ENCODE measurements at places on chromosomes 16 and 17.

- no peak for DNase-seq
These were observed 294.7 kb downstream of the SEC14L1 start for GRCh38 chr17:77435272-77436057.

GRCh38 chr17:13583996-13584700, 17.6 kb downstream of the HS3ST3A1 start:
- DNase-seq = no peak

DNA sequence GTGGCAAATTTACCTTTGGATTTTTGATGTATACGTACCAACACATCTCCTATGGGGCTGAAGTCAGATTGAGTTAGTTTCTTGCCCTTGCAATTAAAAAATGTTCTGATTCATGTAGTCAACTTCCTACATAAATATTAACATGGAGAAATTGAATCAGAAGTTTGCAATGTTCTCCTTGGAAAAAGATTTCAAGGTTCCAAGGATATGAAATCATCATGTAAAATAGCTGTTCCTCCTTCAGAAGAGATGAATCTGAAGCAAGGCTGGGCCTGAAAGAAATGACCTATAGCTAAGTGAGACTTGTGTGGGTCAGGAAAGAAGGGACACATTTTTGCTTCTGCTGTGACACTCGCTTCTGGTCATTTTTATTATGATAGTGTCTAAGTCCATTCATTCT, 131.7 kb downstream of the RGS9 start:
- no peak for DNase-seq

DNA sequence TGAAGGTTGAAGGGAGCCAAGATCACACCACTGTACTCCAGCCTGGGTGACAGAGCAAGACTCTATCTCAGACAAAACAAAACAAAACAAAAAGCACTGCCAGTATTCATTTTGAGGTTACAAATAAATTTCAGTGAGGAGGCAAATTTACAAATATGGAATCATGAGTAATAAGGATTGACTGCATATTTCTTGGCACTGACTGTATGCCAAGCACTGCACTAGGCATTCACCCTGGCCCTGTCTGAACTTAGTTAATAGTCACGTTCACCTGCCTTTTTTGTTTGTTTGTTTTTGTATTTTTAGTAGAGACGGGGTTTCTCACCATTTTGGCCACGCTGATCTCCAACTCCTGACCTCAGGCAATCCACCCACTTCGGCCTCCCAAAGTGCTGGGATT, 5.1 kb downstream of the LDAF1 start:
- no peak for DNase-seq

DNA sequence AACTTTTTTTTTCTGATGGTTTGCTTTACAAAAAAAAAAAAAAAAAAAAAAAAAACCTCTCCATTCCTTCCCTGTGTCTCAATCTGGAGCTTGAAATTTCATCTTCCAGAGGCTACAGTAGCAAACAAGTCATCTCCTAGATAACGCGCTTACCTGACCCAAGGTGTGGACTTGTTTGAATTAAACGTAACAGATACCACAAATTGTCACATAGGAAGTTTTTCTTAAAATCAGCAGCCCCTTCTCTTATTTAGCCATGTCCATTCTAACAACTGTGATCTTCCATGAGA, 2.0 kb downstream of the STAT5B start:
- no peak for DNase-seq

DNA sequence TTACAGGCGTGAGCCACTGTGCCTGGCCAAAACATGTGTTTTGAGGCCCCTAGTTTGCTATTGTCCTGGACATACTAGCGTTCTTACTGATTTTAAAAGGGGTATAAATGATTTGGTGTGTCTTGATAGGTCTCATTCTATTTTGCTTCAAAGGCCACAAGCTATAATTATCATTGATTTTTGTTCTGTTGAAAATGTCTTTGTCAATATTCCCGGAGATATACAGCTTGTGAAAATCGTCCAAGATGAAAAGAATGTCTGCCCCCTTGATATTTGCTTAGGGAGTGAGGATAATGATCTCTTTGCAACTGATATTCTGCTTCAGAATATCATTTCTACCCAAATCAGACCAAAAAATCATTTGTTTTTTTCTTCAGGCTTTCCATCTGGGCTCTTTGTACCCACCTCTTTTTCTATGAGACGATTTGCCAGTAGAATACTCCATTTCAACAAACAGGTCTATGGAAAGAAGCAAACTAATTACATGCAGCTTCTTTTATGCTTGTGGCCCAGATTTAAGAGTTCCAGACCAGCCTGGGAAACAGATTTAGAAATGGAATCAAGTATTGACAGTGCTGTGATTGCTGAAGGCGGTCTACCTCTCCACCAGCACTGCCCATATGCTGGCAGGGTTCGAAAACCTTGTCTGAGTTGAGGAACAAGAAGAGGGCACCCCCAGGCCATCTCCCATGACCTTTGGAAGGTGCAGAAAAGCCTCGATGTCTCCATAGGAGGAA, 14.1 kb upstream of the ST6GALNAC1 start:
- DNase-seq = no peak

DNA sequence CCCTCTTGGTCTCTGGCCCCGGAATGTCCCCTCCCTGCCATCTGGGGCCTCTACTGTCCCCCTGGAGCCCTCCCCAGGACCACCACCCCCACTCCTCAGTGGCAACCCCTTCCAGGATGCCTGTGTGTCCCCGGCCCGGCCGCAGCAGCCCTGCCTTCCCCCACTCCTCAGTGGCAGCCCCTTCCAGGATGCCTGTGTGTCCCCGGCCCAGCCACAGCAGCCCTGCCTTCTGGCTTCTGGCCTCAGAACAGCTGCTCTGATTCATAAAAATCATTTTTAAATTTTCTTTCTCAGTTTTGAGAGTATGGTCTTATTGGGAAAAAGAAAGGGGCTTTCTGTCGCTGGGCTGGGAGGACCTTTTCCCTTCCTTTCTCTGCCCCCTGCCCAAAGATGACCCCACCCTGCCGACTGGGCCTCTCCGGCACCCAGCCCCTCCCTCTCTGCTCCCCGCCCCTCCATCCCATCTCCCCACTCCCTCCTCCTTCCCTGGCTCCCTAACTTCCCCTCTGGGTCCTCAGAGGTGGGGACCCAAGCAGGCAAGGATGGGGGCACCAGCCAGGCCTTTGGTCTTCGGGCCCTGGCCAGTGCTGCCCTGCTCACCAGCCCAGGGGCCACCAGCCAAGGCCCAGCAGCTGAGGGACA, 40.5 kb downstream of the BAHCC1 start:
- DNase-seq = no peak

DNA sequence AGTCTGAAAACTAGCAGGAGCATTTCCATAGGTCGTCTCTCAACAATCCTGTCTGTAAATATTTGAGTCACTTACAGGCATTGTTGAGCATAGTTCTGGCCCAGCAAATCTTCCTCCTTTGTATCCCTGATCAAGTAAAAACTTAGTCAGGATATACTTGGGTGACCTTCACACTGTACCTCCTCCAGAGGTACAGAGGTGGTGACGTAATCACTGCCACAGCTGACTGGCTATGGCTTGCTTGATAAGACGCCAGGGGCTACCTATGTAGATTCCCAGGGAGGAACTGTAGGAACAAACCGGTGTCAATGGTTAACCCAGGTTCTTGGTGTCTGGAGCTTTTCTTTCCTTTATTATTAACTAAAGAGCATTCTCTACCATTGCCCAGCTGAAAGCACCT, at the start of gene KCNJ16:
Gene KCNJ16 (plus strand): TSS at position 270 of the 400 bp plus-strand sequence. CDS start 56,863 bp downstream, outside the sequence.
- DNase-seq = no peak

- DNase-seq = no peak
These were observed 68.4 kb upstream of the NLK start for GRCh38 chr17:27974045-27974436.

DNA sequence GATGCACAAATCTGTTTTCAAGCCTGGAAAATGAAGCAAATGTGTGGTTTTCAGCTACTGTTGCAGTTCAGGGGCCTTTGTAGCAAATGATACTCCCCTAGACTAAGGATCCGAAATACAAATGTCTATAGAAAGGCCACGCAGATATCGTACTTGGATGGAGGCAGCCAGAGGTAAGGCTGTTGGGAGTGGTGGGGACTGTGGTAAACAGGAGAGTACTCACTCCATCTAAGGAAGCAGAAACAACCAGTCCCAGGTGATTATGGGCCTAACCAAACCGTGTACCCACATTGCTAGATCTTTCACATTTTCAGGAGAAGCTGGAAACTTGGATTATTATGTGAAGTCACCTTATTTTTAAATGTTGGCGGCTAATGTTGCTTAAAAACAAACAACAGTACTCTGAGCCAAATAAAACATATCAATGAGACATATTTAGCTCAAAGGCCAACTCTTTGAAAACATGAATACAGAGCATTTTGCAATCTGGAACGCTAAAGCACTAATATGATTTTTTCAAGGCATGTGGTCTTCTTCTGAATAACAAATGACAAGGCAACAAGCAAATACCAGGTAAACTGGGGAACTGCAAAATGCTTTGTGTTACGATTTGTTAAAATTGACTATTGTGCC, 110.1 kb downstream of the YPEL2 start:
- DNase-seq = no peak

DNA sequence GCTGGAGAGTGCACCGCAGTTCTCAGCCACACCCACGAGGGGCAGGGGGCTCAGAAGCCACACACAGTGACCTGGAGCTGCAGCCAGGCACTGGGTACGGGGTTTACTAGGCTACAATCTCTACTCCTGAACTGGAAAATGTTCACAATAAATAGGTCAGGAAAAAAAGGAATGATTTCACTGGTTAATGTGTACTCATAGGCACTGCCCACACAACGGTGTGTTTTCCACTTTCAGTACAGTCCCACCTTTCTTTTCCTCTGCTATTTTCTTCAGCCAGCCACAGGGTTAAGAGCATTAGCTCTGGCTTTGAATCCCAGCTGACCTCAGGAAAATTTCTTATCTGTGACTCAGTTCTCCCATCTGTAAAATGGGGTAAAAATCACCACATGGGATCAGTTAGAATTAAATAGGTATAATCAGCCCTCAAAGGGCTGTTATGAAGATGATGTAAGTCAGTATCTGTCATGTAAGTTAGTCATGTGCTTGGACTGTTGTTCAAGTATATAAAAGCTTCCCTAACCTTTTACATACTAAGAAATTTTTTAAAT, 35.7 kb downstream of the ZCCHC14 start:
- no peak for DNase-seq

DNA sequence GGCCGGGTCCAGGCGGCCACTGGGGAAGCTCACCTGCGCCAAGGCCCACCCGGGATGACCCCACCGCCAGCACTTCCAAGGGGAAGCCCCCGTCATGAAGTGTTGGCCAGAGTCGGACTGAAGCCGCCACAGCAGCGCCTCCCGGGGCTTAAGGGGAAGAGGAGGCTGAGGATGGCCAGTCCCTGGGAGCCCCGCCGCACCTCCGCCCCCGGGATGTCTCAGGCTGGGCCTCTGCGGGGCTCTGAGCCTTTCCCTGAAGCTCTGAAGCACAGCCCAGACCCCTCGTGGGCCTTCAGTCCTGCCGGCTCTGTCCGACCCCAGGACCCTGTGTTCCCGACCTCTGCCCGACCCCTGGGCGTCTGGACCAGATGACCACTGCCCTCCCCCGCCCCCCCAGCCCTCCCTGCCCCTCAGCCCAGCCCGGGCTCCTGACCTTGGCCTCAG, 42.8 kb upstream of the ACSF3 start:
- DNase-seq = no peak

DNA sequence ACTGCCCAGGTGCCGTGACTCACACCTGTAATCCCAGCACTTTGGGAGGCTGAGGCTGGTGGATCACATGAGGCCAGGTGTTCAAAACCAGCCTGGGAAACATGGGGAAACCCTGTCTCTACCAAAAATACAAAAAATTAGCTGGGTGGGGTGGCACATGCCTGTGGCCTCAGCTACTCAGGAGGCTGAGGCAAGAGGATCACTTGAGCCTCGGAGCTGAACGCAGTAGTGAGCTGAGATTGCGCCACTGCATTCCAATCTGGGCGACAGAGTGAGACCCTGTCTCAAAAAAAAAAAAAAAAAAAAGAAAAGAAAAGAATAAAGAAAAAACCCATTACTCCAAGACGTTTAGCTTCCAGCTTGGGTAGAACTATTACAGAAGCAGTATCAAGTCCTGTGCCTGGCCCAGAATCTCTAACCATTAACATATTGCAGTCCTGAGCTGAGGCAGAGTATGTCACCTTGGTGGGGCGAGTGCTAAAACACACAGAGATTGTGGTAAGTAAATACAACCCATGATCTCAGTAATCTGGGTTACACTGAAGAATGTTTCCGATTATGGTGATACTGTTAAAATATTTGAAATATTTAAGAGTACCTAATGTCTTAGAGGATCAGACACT, 23.2 kb upstream of the CFAP20 start:
- DNase-seq = no peak

GRCh38 chr16:71276589-71277334, 12.4 kb downstream of the CMTR2 start:
- DNase-seq = no peak

GRCh38 chr17:14719942-14720341, 419.1 kb downstream of the HS3ST3B1 start:
- DNase-seq = no peak

DNA sequence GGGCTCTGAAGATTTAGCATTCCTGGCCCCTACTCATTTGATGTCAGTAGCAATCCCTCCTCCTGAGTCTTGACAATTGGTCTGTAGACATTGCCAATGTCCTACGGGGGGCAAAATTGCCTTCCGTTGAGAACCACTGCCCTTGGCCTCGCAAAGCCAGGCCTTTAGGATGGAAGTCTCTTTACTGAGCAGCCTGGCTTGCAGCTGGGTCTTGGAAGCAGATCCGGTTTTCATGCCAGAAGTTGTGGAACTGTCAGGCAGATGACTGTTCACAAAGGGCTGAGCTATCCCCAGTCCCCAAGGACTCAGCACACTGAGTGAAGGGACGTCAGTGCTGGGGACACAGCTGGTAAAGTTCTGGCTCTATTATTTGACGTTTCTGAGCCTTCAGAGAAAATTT, 83.2 kb downstream of the WSCD1 start:
- no peak for DNase-seq

- DNase-seq = no peak
These were observed 5.6 kb upstream of the CXCL16 start for GRCh38 chr17:4744999-4745969.

GRCh38 chr16:7450440-7450839, 117.8 kb downstream of the RBFOX1 start:
- no peak for DNase-seq

GRCh38 chr16:49010396-49010795, 271.2 kb downstream of the CBLN1 start:
- DNase-seq = no peak

DNA sequence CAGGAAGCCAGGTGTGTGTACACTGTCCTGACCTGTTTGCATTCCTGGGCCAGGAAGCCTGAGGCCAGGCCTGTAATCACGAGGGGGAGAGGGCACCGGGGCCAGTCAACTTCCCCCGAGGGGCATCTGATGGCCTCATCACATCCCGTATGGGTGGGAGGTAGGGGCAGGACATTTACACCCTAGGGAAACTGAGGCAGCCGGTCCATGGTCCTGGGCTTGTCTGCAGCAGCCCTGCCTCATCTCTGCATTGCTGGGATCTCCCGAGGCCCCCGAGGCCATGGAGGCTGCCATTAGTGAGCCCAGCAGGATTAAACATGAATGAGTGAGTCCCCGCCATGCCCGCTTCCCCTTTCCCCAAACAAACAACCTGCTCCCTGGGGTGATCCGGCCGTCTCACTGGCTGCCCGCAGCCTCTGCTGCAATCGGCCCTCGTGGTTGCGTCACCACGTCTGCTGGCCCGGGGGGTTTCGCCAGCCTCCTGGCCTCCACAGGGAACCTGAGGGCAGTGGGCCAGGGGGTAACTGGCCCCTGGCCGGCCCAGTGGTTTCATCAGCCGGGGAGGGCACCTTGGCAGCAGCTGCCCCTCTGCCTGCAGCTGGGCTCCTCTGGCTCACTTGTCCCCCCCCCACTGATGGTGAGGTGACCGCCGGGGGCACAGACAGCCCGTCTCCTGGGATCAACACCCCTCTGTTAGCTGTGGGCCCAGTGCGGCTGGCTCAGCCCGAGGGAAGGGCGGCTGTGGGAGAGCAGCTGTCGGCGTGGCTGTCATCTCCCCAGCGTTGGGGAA, 88.3 kb upstream of the GSE1 start:
- DNase-seq = no peak
